Fibroblast of lung (primary cell): ENCODE measurements at places on chromosomes 4 and X. TPM values are rescaled to one million over a fixed set of nuclear protein-coding genes. Genes with fewer than 3 reads are reported as not detected.

STK32B gene
- total RNA-seq, result under 0.01 and 0.50 TPM in 2 replicates

APBB2 gene
- total RNA-seq, result 18.7 and 25.1 TPM in 2 replicates

CSAG3 gene
- not detected in 2 replicates for total RNA-seq

PNMA3 gene
- 0.26 and 0.33 TPM in 2 replicates for total RNA-seq

PABPC1L2B gene
- not detected in 2 replicates for total RNA-seq

PLXNB3 gene
- 1.0 and 4.3 TPM in 2 replicates for total RNA-seq

GLRA3 gene
- not detected in 2 replicates for total RNA-seq

RHOXF2 gene
- total RNA-seq, result not detected in 2 replicates
